ENCODE measurements at places on chromosomes 12 and 14.

DNA sequence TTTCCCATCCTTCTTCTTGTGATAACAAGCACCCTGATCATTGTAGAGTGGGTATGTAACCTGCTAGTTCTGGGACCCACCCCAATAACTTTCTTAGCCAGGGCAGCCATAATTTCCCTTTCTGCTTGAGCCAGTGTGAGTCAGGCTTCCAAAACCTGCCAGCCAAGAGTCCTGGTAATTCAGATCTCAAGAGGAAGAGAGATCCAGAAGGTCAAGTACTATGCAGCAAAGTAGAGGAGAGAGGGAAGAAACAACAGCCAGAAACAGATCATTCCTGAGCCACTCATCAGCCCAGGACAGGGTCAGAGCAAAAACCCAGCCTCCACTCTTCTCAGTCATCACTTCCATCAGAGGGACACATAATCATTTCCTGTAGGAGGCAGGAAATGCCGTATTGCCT is 182.0 kb downstream of the DICER1 start:
- no peaks in the 10 kb centered on the region for H3K27me3 ChIP-seq
- H3K27ac ChIP-seq: no peak overlapping the region
- H3K4me1 ChIP-seq: peaks cover 3% of the 10 kb centered on the region
- DNase-seq: no peak

GRCh38 chr14:87449016-87449415 is 544.0 kb downstream of the GALC start:
- H3K4me3 ChIP-seq: no peak overlapping the region
- H3K36me3 ChIP-seq: no peaks in the 10 kb centered on the region
- DNase-seq: no peak
- H3K27ac ChIP-seq: no peak overlapping the region
- H3K4me1 ChIP-seq: no peaks in the 10 kb centered on the region

DNA sequence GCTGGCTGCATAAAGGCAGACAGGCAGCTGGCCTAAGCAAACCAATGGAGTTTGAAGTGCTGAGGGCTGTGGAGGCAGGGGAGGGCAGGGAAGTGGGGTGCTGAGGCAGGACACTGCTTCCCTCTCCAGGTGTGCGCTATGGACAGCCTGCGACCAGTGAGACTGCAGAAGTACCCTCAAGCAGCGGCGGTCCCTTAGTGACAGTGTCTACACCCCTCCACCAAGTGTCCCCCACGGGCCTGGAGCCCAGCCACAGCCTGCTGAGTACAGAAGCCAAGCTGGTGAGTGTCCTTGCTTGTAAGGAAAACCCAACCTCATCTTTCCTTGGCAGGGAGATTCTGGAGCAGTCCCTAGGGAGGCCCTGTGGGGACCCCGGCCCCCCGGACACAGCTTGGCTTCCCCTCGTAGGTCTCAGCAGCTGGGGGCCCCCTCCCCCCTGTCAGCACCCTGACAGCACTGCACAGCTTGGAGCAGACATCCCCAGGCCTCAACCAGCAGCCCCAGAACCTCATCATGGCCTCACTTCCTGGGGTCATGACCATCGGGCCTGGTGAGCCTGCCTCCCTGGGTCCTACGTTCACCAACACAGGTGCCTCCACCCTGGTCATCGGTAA is 17.9 kb downstream of the HNF1A start:
- no peaks in the 10 kb centered on the region for H3K36me3 ChIP-seq
- H3K27ac ChIP-seq: no peak overlapping the region
- H3K4me1 ChIP-seq: no peaks in the 10 kb centered on the region
- no peak overlapping the region for H3K4me3 ChIP-seq
- peaks cover 3% of the 10 kb centered on the region for H3K27me3 ChIP-seq

GRCh38 chr12:50924131-50924438 is 28.3 kb upstream of the HIGD1C start:
- H3K27ac ChIP-seq: peak overlapping the region; percentile 78
- DNase-seq: no peak
- no peaks in the 10 kb centered on the region for H3K36me3 ChIP-seq
- no peak overlapping the region for H3K4me3 ChIP-seq
- H3K4me1 ChIP-seq: peaks cover 61% of the 10 kb centered on the region

DNA sequence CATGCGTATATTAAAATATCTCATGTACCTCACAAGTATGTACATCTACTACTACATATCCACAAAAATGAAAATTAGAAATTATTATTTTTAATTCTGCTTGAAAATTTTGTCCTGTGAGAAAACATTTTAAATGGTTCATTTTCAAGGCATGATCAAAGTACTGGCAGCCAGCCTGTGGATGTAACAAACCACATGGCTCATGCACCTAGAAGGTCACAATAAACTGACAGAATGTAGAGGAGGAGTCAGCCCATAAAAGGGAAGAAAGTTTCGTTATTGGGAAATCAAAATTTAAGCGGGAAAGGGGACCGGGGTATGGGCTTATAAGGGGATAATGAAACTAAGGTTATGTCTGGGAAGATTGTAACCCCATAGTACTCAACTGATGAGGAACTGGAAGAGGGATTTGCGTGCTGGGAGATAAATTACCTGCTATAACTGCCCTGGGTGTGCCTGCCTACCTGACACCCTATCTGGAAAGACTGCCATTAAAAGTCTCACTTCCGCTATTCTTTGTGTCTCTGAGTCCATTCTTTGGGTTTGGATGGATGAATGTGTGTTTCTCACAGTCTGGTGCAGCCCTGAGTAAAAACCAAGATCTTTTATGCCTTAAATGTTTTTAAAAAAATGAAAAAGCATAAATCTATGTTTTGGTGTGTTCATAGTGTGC is 62.2 kb upstream of the PCED1B start:
- no peaks in the 10 kb centered on the region for H3K27me3 ChIP-seq
- no peaks in the 10 kb centered on the region for H3K36me3 ChIP-seq
- no peak overlapping the region for H3K4me3 ChIP-seq
- no peak for DNase-seq
- no peak overlapping the region for H3K27ac ChIP-seq
- H3K4me1 ChIP-seq: no peaks in the 10 kb centered on the region

DNA sequence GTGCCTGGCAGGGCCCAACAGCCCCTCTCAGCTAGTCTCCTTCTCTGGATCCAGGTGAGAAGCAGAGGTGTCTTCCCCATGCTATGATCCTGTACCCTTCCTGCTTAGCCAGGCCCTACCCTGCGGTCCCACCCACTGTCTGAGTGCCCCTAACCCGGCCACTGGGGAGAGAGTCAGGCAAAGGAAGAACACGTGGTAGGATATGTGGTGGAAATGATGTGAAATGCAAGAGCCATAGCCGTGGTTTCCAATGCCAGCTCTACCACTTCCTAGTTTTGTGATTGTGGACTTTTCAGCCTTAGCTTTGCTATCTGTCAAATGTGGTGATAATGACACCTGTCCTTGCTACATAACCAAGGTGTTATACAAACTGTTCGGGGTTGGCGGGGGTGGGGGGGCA is 15.8 kb downstream of the KRT2 start:
- no peaks in the 10 kb centered on the region for H3K36me3 ChIP-seq
- DNase-seq: no peak
- no peak overlapping the region for H3K4me3 ChIP-seq

GRCh38 chr12:1204581-1205121 is 213.6 kb downstream of the ERC1 start:
- peak overlapping the region; percentile 27 for H3K4me3 ChIP-seq
- H3K27me3 ChIP-seq: no peaks in the 10 kb centered on the region
- H3K27ac ChIP-seq: peak overlapping the region; percentile 89

DNA sequence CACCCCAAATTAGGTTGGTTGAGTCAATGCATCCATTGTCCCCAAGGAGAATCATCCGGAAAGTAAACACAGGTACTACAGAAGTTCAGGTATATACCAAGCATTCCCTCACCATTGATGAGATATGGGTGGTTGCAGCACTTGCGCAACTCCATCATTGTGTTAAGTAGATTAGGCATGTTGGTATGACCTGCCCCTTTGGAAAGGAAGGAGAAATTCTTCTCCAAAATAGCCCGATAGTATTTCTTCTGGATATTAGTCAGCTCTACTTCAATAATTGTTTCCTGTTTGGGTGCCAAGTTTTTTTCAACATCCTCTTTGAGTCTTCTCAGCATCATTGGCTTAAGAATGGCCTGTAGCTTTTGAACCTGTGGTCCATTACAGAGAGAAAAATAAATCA is 21.3 kb upstream of the SUPT16H start:
- no peak overlapping the region for H3K4me3 ChIP-seq
- no peaks in the 10 kb centered on the region for H3K27me3 ChIP-seq
- DNase-seq: no peak
- H3K36me3 ChIP-seq: peaks cover 96% of the 10 kb centered on the region
- no peak overlapping the region for H3K27ac ChIP-seq

GRCh38 chr14:77843195-77843594 is 43.3 kb downstream of the ADCK1 start:
- H3K4me3 ChIP-seq: no peak overlapping the region
- H3K27me3 ChIP-seq: no peaks in the 10 kb centered on the region
- H3K27ac ChIP-seq: no peak overlapping the region
- DNase-seq: no peak
- H3K36me3 ChIP-seq: no peaks in the 10 kb centered on the region
- H3K4me1 ChIP-seq: peaks cover 18% of the 10 kb centered on the region

DNA sequence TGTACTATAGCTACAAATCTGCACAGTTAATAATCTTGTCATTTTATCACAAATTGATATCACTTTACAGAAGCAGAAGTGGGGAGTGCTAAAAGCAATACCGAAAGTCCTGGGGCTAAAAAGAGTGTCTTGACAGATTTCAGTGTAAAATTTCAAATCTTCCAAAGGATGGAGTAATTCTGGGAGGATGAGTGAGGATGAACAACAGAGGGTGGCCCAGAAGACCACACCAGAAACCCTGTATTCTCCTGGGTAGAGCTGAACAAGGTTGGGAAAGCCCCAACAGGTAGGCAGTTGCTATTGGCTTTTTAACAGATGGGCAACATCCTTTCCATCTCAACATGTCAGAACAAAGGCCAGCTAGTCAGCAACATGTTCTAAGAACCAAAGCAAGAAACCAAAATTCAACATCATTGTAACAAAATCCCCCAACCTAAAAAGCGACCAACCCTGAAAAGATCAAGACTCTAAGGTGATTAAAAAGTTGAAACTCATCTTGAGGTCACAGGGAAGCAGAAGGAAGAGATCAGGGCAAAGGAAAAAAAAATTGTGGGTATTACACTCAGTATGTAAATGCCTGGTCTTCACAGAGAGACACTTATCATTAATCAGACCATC is 38.8 kb downstream of the CBX5 start:
- no peaks in the 10 kb centered on the region for H3K27me3 ChIP-seq
- H3K36me3 ChIP-seq: peaks cover 89% of the 10 kb centered on the region
- H3K27ac ChIP-seq: no peak overlapping the region
- no peaks in the 10 kb centered on the region for H3K4me1 ChIP-seq
- no peak for DNase-seq

GRCh38 chr14:95979339-95980042 is 59.7 kb upstream of the C14orf132 start:
- no peak overlapping the region for H3K27ac ChIP-seq

DNA sequence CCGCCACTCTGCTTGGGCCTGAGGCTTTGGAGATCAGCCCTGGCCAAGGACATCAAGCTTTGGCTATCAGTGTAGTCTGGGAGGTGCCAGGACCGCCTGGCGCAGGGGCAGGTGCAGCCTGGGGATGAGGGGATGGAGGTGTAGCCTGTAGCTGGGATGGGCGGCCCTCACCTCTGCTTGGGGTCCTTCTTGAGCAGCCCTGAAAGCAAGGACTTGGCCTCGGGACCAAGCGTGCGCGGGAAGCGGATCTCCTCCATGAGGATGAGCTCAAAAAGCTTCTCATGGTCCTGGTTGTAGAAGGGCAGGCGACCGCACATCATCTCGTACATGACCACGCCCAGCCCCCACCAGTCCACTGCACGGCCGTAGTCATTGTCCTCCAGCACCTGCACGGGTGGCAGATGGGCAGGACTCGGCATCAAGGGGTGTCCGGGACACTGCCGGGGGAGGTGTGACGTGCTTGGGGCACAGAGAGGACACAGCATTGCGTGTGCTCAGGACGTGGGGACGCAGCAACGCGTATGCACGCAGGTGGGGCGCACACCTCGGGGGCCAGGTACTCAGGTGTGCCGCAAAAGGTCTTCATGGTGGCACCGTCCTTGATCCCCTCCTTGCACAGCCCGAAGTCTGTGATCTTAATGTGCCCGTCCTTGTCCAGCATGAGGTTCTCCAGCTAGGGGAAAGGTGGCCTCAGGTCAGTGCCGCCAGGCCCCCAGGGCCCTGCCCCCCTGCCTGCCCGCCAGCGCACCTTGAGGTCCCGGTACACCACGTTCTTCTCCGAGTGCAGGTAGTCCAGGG is 20.0 kb downstream of the SIVA1 start:
- DNase-seq: no peak
- peaks cover 94% of the 10 kb centered on the region for H3K36me3 ChIP-seq
- H3K4me1 ChIP-seq: peaks cover 8% of the 10 kb centered on the region
- no peaks in the 10 kb centered on the region for H3K27me3 ChIP-seq
- no peak overlapping the region for H3K4me3 ChIP-seq

DNA sequence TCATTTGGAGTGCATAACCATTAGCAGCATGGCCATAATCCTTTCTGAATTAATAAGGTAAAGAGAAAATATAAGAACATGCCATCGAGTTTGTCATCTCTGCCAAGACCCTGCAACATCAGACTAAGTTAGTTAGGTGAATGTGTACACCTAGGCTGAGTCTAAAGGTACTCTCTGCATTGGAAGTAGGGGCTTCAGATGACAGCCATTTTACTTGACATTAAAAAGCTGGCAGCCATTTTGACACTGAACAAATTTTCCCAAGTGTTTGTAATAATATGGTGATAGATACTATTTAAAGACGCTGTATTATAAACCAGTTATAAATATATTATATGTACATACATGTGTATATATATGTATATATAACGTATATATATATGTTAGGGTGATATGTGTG is 79.0 kb downstream of the SUDS3 start:
- no peaks in the 10 kb centered on the region for H3K36me3 ChIP-seq
- no peak overlapping the region for H3K27ac ChIP-seq
- H3K4me1 ChIP-seq: no peaks in the 10 kb centered on the region
- H3K27me3 ChIP-seq: no peaks in the 10 kb centered on the region

- peak overlapping the region; percentile 89 for H3K27ac ChIP-seq
- H3K4me3 ChIP-seq: peak overlapping the region; percentile 93
- no peaks in the 10 kb centered on the region for H3K27me3 ChIP-seq
- H3K4me1 ChIP-seq: peaks cover 71% of the 10 kb centered on the region
- H3K36me3 ChIP-seq: peaks cover 63% of the 10 kb centered on the region
These were observed 2.3 kb downstream of the NACA start for GRCh38 chr12:56722832-56723231.

DNA sequence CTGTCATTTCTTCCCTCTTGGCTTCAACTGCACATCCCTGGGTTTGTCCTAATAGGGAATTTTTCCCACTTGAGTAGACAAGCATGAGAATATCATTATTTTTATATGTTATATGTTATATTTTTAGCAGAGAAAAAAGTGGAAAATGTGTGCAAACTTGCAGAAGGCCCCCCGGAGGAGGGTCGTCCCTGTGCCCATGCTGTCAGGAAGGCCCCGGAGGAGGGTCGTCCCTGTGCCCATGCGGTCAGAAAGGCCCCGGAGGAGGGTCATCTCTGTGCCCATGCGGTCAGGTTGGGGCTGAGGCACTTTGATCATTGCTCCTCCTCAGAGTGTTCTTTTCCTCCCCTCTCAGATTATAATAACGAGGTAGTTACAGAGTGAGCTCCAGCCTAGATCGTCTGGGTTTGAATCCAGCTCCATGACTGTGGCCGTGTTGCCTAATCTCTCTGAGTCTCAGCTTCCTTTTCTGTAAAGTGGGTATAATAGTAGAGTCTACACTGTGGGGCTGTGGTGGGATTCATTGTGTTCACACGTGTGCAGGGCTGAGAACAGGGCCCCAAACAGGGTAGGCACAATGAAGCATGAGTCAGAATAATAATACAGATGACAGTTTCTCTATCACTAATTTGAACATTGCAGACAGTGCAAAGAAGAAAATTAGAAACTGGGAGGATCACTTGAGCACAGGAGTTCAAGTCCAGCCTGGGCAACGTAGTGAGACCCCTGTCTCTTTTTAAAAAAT is 33.4 kb downstream of the ELK3 start:
- H3K27ac ChIP-seq: no peak overlapping the region
- H3K27me3 ChIP-seq: no peaks in the 10 kb centered on the region
- no peaks in the 10 kb centered on the region for H3K4me1 ChIP-seq
- no peak overlapping the region for H3K4me3 ChIP-seq
- H3K36me3 ChIP-seq: peaks cover 21% of the 10 kb centered on the region
